ENCODE measurements at places on chromosomes 1 and 21.

DNA sequence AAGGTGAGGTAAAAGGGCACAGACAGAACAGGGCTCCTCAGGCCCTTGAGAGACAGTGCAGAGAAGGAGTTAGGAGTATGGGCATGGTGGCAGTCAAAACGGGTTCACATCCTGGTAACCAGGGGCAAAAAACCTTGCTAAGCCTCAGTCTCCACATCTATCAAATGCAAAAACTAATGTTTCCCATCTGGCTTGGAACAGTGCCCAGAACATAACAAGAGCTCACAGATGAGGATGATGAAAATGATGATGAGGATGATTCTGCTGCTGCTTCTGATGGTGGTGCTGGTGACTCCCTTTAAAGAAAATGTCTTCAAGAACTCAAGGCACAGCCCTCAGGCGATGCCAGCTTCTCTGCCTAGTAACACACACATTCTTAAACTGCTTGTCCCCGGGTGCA lies 24.1 kb downstream of the HHIPL2 start:
- DNase-seq, result no peak

GRCh38 chr1:245051349-245052221 lies 103.2 kb upstream of the KIF26B start:
- DNase-seq, result no peak

- no peak for DNase-seq
Measured at GRCh38 chr1:200330741-200331428, 79.0 kb downstream of the ZNF281 start.

- DNase-seq, result no peak
Measured at GRCh38 chr1:241513378-241513777, 6.2 kb downstream of the FH start.

DNA sequence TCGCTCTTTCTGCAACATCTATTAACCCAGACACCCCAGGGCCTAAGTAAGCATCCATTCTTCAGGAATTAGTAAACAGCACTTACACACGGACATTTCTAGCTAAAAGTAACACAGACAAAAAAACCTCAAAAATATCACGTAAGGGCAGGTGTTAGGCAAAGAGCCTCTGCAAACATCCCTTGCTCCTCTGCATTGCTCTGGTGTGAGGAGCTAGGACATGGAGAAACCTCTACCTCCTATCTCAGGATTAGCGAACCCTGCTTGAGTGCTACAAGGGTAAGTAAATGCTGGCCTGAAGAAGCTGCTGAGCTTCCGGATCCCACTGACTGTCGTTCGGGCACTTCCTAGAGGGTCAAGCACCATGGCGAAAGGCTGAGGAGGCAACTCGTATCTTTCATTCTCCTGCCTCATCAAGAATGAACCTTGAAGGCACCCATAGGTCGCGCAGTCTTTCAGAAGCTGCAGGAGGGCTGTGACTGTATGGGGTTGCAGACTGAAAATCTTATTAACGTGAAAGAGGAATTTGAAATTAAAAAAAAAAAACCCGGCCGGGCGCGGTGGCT lies 2.1 kb downstream of the PTGER3 start:
- no peak for DNase-seq

- no peak for DNase-seq
Measured at GRCh38 chr1:230286890-230287269, 139.3 kb downstream of the PGBD5 start.

DNA sequence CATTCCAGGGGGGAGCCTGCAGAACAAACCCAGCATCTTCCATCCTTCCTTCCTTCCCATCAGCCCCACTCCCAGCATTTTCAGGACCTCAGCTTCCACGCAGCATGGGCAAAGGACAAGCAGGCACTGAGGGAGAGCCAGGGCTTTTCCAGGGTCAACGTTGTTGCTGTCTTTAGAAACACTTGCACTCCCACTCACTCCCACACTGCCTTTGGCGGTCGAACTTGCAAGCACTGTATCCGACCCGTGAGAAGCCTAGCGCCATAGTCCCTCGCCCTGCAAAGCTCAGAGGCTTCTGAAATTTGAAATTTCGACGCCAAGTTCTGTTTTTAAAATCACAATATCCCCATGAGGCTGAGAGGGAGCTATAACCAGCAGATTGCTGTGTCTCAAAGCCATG lies 47.4 kb downstream of the KCNAB2 start:
- DNase-seq, result peak; percentile 55

- no peak for DNase-seq
Measured at GRCh38 chr1:79859212-79859948, 852.9 kb upstream of the ADGRL4 start.

DNA sequence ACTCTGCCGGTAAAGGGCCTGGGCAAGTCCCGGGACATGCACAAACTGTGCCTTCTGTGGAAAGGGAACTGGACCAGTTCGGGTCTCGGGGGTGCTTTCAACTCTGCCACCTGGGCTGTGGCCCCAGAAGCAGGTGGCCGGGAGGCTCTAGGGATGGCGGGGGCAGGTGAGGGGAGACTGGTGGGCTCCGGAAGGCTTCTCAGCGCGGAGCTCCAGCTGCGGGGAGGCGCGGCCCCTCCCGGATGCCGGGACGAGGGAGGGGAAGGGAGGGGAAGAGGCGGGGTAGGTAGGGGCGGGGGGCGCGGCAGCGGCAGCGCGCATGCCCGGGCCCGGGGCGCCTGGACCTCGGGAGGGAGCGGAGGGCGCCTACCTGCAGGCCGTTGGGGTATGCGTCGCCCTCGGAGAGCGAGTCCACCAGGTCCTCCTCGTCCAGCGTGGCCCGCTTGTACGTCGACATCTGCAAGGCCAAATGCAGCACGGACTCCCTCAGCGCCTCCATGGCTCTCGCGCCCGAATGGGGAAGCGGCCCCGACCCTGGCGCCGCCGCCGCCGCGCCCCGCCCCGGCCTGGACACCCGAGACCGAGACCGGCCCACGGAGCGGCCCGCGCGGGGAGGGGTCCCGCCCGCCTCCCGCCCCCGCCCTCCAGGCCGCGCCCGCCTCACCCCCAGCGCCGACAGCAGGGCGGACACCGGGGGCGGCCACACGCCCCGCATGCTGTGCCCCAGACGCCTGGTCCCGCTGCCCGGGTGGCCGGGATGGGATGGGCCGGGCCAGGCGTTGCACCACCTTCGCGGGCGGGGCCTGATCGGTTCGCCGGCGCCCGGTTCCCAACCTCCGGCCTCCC lies at the start of gene ECE1:
Gene ECE1, minus strand, starts transcription at position 764 of the 846 bp plus-strand sequence. Its CDS starts 49 bp downstream, at position 715.
- no peak for DNase-seq

DNA sequence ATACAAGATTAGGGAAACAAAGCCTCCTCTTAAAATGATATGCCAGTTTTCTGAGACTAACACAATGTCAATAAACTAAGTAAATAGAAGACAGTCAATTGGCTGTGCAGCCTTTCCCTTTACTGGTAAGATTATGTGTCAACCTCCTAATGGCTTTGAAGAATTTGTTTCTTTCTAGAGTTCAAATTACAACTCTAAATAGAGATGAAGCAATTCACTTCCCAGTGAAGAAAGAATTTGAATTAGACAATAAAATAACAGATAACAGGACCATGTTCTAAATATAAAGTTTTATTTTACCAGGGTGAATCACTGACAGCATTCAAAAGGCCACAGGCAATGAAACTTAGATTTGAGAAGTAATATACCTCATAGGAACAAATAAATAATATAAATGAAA lies 680.3 kb downstream of the PLA2G4A start:
- no peak for DNase-seq

- DNase-seq, result no peak
Measured at GRCh38 chr1:53459321-53460175, at the start of gene DMRTB1. TSS of gene DMRTB1 (plus strand) at chr1:53459399. CDS start at chr1:53459454, 55 bp downstream.

DNA sequence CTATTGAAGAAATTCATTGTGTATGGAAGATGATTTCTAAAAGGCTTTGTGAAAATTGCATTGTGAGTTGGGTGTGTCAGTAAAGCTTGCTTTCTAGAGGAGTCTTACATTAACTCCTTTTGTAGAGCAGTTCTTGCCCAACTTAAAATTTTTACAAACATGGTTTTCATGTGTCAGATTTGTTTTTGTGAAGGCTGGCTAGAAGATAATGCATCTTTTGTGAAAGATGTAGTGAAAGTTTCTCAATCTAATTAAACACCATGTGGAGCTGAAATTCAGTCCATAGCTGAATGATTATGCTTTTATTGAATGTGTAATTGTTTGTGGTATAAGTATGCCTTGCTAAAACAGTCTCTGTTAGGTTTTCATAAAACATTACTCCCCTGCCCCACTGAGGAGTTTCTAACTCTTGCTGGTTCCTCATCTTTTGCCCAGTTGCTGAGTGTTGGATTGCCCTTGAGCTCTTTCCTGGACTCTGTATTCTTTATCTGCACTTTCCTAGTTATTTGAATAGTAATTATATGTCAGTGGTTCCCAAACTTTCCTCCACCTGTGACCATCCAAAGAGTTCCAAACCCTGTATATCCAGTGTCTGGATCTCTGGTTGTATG lies 38.0 kb downstream of the KCTD3 start:
- DNase-seq, result no peak

GRCh38 chr1:9671377-9672140 lies 20.0 kb downstream of the PIK3CD start:
- DNase-seq, result no peak

DNA sequence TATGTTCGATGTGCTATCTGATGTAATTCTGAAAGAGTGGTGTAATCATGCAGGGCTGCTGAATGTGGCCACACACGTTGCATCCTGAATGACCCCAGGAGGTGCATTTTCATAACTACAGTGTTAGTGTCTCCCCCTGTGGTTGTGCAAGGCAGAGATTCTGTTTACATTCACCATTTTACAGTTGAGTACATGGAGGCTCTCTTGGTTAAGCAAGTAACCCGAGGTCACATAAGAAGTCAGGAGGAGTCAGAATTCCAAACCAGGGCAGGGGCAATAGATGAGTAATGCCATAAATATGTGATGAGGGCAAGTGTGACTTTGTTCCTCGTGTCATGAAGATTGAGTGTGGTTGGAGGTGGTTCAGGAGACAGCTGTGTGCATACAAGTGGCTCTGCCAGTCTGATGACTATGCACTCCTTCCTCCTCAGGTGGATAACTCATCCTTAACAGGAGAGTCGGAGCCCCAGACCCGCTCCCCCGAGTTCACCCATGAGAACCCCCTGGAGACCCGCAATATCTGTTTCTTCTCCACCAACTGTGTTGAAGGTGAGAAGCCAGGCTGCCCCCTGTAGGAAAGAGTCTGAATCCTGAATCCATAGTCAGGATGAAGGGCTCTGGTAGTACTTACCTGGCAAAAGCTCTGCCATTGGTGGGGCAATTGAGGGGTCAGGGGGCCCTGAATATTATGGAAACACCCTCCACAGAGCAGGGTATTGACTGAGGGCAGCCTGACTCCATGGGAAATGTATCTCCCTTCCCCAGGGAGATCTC lies 9.3 kb downstream of the ATP1A2 start:
- DNase-seq, result no peak

DNA sequence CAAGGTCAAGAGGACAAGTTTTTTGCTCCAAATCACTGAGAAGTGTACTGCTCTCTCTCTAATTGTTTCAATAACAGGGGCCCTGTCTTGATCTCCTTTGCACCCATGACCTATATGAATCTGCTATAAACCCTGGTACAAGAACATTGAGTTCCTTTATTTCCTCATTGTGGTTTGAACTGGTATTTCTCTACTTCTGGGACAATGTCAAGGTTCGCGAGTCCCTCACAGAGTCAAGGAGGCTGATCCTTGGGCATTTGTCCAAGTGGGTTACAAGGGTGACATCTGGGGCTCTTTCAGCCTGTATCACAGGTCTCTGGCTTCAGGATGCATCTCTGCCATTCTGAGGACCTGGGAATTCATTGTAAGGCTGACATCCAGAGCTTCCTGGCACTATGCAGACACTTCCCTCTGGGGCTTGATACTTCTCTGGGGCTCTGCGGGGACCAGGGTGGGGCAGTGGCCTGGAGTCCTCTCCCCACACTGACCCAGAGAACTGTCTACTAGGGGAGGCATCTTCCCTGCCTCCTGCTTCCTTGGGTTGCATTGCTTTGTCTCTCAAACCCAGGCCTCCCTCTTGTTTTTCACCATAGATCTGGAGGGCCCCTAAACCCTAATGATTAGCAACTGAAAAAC lies 22.5 kb upstream of the ZNF648 start:
- no peak for DNase-seq

- no peak for DNase-seq
Measured at GRCh38 chr1:48571303-48571987, 99.4 kb upstream of the SPATA6 start.

- no peak for DNase-seq
Measured at GRCh38 chr1:177010211-177010825, 154.2 kb downstream of the ASTN1 start.

DNA sequence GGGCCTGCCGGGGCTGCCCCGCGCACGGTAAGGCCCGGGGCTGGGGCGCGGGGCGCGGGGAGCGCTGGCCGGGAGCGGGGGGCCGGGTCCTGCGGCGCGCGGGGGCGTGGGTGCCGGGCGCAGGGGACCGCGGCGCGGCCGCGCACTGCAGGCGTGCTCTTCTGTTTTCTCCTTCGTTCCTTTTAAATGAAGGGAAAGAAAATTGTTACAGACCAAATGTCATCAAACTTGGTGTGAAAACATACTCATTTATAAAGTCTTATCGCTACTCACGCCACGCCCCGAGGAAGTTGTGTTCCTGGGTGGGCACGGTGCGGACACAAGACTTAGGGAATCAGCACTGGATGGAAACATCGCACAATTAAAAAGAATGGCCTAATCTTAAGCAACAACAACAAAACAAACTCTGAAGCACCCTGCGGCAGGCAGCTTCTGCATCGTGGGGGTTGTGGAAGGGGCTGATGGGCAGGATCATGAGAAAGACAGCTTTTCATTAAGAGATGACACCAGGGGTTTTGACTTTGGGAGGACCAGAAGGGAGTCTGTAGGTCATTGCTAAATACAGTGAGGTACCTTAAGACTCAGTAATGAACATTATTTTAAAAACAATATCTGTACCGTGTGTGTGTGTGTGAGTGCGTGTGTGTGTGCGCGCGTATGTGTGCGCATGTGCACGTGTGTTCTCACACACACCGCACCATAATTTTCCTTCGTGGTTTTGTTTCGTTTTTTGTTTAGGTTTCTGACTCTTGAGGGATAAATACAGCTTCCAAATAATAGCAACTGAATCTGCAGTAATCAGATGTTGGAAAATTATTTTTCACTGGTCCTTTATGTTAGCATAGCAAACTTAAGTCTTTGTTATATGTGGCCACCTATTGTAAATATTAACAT lies 548 bp downstream of the B3GALT5 start:
- no peak for DNase-seq

GRCh38 chr1:108551137-108551862 lies 8.6 kb upstream of the EEIG2 start:
- DNase-seq, result no peak

DNA sequence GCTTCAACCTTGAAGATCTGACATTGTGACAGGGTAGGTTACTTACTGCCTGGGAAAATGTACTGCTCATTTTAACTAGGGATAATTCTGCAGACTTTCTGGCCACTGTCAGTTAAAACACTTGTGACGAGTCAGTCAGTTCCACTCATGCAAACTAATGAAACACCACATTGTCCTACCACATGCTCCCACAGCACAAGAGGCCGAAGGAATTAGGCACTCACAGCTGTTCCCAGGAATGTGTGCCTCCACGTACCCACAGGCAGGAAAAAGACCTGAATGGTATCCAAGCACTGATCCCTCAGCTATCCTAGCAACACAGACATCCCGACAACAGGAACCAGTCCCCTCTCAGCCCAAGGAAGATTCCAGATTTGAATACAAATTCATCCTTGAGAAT lies 12.3 kb downstream of the BCAR3 start:
- DNase-seq, result no peak

GRCh38 chr1:43241413-43241836 lies 28.4 kb upstream of the TMEM125 start:
- no peak for DNase-seq

GRCh38 chr1:98054786-98055185 lies 134.0 kb upstream of the DPYD start:
- no peak for DNase-seq

All from renal cortex interstitium (tissue), 15 donors.